ENCODE measurements at places on chromosomes 12 and 14. TPM values are rescaled to one million over a fixed set of nuclear protein-coding genes. Genes with fewer than 3 reads are reported as not detected.

Gene SIRT4
- 0.66 TPM for total RNA-seq

Gene LRFN5
- 2.1 TPM for total RNA-seq

DNA sequence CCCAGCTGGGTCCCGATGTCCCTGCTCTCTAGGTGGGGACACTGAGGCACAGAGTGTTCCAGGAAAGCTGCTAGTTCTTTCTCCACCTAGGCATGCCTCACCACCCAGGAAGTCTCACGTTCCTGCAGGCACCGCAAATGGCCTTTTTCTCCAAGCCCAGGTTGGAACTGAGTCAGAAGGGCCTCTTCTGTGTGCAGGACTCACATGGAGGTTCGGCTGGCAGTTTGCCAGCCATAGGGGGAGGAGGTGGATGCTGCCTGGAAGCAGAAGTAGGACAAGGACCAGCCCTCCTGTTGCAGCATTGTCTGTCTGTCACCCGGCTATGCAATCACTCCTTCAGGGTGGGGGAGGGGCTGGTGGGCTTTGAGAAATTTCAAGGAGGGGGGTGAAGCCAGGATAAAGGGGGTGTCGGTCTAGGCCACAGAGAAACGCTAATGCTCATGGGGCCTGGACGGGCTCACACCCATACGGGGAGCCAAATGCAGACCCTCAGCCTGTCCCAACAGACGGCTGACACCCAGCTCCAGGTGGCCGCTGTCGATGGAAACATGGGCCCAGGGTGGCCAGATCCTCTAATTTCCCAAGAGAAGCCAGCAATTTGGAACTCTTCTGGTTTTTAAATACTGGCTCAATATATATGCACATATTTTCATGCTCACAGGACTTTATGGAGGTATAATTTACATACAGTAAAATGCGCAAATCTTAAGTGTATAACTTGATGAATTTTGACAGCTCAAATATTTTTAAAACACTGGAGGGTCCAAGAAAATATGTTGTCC, 120.5 kb downstream of the PHETA1 start:
- no peaks in the 10 kb centered on the region for H3K27me3 ChIP-seq
- no peak overlapping the region for H3K27ac ChIP-seq
- H3K4me3 ChIP-seq = no peak overlapping the region
- no peak for DNase-seq
- no peaks in the 10 kb centered on the region for H3K36me3 ChIP-seq
- H3K4me1 ChIP-seq = no peaks in the 10 kb centered on the region

DNA sequence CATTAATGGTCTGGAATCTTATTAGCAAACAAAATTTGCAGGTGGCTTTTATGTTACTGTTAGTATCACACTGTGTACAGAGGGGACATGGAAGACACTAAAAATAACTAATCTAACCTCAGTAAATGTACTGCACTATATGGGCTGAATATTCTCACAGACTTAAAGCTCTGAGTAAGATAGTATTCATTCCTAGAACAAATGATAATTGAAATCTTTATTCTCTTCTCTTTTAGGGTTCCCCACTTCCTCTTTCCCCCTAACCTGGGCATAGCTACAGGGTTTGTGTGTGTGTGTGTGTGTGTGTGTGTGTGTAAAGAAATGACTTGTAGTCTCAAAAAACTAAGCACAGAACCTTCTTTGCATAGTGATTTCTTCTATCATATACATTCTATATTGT, 21.4 kb upstream of the HECTD1 start:
- DNase-seq = no peak
- no peak overlapping the region for H3K4me3 ChIP-seq
- H3K27me3 ChIP-seq = no peaks in the 10 kb centered on the region
- H3K27ac ChIP-seq = peak overlapping the region; percentile 17

DNA sequence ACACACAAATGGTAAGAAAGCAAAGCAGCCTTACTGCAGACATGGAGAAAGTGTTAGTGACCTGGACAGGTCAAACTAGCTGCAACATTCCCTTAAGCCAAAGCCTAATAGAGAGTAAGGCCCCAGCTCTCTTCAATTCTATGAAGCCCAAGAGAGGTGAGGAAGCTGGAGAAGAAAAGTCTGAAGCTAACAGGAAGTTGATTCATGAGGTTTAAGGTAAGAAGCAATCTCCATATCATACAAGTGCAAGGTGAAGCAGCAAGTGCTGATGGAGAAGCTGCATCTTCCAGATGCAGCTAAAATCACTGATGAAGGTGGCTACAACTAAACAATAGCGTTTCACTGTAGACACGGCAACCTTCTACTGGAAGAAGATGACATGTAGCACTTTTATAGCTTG, 53.5 kb downstream of the PPP1R12A start:
- H3K27ac ChIP-seq = no peak overlapping the region
- H3K4me3 ChIP-seq = no peak overlapping the region
- no peak for DNase-seq
- H3K4me1 ChIP-seq = peaks cover 97% of the 10 kb centered on the region
- no peaks in the 10 kb centered on the region for H3K36me3 ChIP-seq
- H3K27me3 ChIP-seq = no peaks in the 10 kb centered on the region

GRCh38 chr14:71141701-71142374, 234.6 kb downstream of the PCNX1 start:
- H3K27ac ChIP-seq = no peak overlapping the region
- no peaks in the 10 kb centered on the region for H3K36me3 ChIP-seq
- no peak for DNase-seq
- no peaks in the 10 kb centered on the region for H3K27me3 ChIP-seq

DNA sequence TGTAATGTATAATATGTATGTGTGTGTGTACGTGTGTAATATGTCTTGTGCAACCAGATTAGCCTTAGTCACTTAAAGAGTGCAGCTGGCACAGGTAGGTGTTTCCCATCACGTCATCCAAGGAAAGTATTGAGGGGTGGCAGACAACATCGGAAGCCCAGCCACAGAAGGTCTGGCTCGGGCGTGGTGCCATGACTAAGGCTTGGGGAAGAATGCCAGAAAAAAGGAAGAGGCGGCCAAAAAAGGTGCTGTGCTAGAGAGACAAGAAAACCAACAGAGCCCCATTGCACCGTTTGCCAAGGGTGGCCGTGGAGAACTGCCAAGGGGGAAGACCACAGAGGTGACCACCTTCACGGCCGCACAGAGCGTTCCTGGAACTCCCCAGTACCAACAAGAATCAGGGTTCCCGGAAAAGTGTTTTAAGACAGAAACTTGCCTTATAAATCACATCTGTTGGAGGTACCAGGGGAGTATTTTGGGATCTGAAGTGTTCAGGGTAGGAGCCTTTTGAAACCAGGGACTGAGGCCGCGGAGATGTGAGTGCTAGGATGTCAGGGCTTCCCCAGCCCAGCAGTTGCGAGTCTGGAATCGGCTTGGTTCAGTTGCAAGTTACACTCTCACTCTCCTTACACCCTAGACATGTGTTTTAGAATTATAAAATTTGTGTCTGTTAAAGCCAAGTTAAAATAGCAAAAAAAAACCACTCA, 131.2 kb upstream of the DYRK2 start:
- peak overlapping the region; percentile 61 for H3K27ac ChIP-seq
- no peaks in the 10 kb centered on the region for H3K36me3 ChIP-seq
- peak; percentile 50 for DNase-seq
- no peaks in the 10 kb centered on the region for H3K27me3 ChIP-seq

DNA sequence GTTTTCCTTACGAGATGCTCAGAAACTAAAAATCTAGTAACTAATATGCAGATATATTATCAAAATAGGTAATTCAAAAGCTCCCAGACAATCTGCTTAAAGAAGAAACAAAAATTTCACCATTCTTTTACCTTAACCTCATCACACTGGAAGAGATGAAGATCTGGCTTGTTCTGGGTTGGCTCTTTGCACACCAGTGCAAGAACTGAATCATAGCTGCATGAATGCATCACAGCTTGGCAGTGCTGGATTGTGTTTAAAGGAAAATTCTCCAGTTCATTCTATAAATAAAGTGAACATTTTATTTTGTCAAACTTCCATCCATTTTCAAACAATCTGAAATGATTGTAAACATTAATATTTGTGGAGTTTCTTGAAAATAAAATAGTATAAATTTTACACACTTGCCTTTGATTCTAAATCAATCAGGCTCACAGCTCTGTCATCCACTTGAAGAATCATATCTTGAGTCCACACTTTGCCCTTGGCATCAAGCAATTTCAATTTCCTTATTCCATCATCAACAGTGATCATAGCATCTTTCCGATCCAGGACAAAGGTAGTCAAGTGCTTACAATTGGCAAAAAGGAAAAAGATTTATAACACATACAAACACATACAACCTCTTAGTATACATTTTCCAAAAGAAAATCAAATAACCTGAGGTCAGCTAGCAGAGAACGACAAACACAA, 119.8 kb downstream of the EPS8 start:
- peaks cover 28% of the 10 kb centered on the region for H3K4me1 ChIP-seq
- H3K36me3 ChIP-seq = peaks cover 6% of the 10 kb centered on the region
- peak overlapping the region; percentile 8 for H3K27ac ChIP-seq
- H3K4me3 ChIP-seq = no peak overlapping the region
- no peak for DNase-seq
- no peaks in the 10 kb centered on the region for H3K27me3 ChIP-seq

- H3K27ac ChIP-seq = no peak overlapping the region
- H3K27me3 ChIP-seq = no peaks in the 10 kb centered on the region
- no peak overlapping the region for H3K4me3 ChIP-seq
- no peak for DNase-seq
- H3K4me1 ChIP-seq = no peaks in the 10 kb centered on the region
Measured at GRCh38 chr12:48420039-48420775, 52.2 kb upstream of the ANP32D start.

DNA sequence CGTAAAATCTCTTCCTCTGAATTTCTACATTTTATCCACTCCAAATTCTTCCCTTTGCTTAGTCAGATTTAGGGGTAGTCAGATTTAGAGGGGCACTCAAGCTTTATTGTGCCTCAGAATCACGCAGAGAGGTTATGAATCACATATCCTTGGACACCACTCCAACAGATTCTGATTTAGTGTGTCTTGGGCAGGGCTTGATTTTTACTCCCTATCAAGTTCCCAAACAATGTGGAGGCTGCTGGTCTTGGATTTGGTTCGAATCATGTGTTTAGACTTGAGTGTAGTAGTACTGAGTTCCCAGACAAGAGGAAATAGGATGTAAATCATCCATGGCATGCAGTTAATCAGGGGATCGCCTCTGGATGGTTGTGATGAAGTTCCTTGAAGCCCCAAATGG, 298.1 kb upstream of the CLEC14A start:
- no peak for DNase-seq
- no peaks in the 10 kb centered on the region for H3K36me3 ChIP-seq
- no peaks in the 10 kb centered on the region for H3K27me3 ChIP-seq
- no peak overlapping the region for H3K27ac ChIP-seq
- H3K4me3 ChIP-seq = no peak overlapping the region
- H3K4me1 ChIP-seq = no peaks in the 10 kb centered on the region

DNA sequence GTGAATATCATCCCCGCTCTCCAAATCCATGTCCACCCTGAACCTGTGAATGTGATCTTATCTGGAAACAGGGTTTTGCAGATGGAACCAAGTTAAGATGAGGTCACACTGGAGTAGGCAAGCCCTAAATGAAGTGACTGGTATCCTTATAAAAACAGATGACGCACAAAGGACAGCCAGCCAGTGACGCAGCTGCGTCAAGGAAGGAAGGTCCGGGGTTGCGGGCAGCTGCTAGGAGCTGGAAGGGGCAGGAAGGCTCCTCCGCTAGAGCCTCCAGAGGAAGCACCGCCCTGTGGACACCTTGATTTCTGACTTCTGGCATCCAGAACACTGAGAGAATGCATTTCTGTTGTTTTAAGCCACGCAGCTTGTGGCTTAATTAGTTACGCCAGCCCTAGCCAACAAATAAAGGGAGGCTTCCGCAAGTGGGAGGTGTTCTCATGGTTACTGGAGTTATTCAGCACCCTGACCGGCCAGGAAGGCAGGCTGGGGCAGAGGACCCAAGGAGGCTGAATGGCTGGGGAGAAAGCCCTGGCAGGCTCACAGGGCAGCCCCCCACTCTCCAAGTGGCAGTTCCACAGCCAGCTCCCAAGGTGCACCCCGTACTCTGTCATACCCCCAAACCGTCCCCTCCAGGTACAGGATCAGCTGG, 127.6 kb upstream of the NCOR2 start:
- no peak overlapping the region for H3K4me3 ChIP-seq
- DNase-seq = no peak
- no peaks in the 10 kb centered on the region for H3K36me3 ChIP-seq
- peak overlapping the region; percentile 24 for H3K27ac ChIP-seq
- peaks cover 24% of the 10 kb centered on the region for H3K4me1 ChIP-seq

DNA sequence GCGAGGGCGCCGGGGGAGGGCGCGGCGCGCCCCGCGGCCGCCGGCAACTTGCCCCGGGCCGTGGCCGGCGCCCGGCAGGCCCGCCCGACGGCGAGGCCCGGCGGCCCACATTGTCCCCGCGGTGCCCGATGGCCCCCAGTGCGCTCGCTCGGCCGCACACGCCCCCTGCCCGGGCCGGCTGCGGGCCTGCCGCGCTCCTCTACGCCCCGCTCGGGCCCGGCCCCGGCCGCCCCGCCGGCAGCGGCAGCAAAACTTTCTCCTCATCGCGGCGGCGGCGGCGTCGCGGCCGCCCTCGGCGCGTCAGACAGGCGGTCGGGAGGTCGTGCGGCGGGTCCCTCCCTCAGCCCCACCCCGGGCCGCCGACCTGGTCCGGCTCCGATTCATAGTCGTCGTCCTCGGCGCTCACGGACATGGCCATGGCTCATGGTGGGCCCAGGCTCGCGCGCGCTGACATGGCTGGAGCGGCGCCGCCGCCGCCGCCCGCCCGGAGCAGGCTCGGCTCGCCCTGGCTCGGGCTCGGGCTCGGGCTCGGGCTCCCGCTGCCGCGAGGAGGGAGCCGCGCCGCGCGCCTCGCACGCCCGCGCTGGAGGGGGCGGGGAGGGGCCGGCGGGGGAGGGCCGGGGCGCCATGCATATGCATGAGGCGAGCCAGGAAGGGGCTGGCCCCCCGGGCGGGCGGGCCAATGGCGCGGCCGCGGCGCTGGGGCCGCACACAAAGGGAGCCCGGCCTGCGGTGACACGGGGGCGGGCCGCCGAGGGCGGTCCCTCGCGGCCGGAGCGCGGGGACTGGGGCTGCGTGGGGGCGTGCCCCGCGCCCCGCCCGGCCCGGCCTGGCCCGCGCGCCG, 67.1 kb downstream of the RNF34 start:
- H3K4me1 ChIP-seq = peaks cover 25% of the 10 kb centered on the region
- DNase-seq = peak; percentile 94
- peak overlapping the region; percentile 76 for H3K4me3 ChIP-seq
- H3K27me3 ChIP-seq = no peaks in the 10 kb centered on the region
- peak overlapping the region; percentile 91 for H3K27ac ChIP-seq
- no peaks in the 10 kb centered on the region for H3K36me3 ChIP-seq

GRCh38 chr12:113418213-113418879, 3.8 kb upstream of the SDSL start:
- no peak overlapping the region for H3K27ac ChIP-seq
- H3K27me3 ChIP-seq = no peaks in the 10 kb centered on the region
- no peaks in the 10 kb centered on the region for H3K36me3 ChIP-seq
- H3K4me1 ChIP-seq = peaks cover 17% of the 10 kb centered on the region
- no peak for DNase-seq
